ENCODE measurements at places on chromosomes 12 and 14.

GRCh38 chr14:104877066-104877805, 12.2 kb downstream of the CEP170B start:
- DNase-seq, result no peak

DNA sequence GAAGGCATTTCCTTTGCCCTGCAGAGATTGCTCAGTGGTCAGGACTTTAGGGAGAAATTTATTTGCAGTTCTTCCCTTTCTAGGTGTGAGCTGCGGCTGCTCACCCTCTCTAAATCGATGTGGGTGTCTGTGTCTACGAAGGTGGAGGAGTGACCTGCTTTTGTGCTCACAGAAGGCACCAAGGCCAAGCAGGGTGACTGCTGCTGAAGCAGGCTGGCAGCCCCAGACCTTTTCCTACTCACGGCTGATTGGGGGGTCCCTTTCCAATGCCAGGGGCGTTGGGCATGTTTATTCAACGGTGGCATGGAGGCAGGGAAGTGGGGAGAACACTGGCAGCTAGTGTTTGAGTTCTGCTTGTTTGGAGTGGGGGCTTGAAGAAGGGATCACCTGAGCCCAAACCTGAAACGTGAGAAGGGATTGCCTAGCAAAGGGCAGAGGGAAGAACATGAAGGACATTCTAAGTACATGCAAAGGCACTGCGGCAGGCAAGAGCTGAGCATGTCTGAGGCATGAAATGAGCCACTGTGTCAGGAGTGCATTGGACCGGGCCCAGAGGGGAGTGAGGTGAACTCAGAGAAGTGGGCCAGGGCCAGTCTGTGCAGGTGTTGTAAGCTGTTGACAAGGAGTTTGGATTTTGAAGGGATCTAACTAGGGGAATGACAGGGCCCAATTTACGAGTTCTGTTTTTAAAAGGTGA, 56.3 kb downstream of the CACNA1C start:
- DNase-seq, result peak; percentile 12

- DNase-seq, result no peak
Measured at GRCh38 chr12:31346267-31346666, 20.3 kb upstream of the SINHCAF start.

DNA sequence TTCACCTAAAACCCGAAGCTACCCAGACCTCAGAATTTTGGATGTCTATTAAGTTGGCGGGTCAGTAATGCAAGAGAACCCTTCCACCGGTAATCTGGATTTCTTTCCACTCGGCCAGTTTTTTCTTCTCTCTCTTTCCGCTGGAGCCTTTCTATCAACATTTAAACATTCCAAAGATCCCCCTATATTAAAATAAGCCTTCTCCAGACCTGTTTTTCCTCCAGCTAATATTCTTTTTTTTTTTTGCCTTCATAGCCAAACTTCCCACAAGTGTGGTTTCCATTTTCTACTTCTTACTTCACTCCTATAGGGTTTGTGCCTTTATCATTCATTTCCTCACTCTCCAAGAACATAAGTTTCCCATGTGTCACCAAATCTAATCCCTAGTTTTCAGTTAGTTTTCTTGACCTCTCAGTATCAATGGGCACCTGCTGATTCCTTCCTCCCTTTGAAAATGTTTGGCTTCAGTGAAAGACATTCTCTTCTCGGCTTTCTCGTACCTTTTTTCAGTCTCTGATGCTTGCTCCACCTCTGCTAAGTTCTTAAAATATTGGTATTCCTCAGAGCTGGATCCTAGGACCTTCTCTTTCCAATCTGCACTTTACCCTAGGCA, 583 bp upstream of the SDR39U1 start:
- DNase-seq, result no peak

DNA sequence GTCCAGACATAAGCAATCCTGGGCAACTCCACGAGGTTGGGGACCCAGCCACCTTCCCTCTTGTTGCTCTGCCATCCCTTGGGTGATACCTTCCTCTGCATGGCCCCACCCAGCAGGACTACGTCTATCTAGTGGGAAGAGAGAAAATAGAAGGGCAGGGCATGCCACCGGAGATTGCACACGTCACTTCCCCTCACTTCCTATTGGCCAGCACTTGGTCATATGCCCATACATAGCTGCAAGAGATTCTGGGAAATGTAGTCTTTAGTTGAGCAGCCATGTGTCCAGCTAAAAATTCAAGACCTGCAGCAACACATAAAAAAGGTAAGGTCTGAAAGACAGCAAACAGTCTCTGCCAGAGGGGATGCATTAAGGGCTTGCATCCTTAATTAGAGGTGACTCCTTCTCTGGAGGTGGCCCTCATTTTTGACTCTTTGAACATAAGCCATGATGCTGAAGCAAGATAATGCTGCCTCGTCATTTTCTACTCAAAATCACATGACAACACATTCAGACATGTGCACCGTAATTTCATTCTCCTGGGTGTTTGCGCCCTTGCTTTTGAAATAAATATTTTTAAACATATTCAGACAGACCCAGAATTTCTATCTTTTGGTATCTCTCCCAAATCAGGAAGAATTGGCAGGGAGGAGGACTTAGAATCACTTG, 91.8 kb upstream of the PWP1 start:
- DNase-seq, result no peak

GRCh38 chr14:102591372-102591943, 991 bp upstream of the RCOR1 start:
- DNase-seq, result peak; percentile 23

DNA sequence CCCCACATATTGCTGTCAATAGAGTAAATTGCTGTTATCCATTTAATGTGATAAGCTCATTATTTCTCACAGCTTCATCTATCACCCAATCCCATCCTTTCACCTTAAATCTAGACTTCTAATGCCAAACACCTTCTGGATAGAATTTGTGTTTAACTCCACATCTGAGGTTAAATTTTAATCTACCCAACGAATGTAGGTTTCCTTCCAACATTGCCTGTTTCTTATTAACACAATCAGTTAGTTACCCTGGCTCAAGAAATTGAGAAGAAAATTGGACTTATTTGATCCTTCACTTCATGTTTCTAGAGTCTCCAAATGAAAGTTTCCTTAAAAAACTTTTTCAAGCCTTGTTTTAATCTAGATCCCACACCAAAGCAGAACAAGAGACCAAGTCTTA, 67.3 kb downstream of the PTPRO start:
- no peak for DNase-seq

- no peak for DNase-seq
Measured at GRCh38 chr12:49041881-49042484, 18.6 kb downstream of the KMT2D start.

GRCh38 chr14:91466192-91466591, 43.9 kb downstream of the PPP4R3A start:
- no peak for DNase-seq

DNA sequence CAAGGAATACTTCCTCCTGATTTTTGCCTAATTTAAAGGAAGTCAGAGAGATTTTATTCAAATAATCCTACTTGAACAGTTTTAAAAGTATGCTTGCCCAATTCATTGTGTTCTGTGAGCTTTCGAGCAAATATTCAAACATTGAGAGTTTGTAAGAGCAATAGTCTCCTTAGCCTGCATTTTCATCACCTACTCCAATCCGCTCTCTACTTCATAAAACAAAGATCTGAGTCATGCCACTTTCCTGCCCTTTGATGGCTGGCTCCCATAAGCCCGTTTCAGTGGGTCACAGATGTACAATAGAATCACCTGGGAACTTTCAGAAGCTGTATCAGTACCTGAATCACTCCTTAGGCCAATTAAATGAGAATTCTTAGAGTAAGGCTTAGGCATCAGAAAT, 319.2 kb downstream of the PDZRN4 start:
- no peak for DNase-seq

- DNase-seq, result no peak
Measured at GRCh38 chr14:69500096-69500495, 15.6 kb downstream of the PLEKHD1 start.

DNA sequence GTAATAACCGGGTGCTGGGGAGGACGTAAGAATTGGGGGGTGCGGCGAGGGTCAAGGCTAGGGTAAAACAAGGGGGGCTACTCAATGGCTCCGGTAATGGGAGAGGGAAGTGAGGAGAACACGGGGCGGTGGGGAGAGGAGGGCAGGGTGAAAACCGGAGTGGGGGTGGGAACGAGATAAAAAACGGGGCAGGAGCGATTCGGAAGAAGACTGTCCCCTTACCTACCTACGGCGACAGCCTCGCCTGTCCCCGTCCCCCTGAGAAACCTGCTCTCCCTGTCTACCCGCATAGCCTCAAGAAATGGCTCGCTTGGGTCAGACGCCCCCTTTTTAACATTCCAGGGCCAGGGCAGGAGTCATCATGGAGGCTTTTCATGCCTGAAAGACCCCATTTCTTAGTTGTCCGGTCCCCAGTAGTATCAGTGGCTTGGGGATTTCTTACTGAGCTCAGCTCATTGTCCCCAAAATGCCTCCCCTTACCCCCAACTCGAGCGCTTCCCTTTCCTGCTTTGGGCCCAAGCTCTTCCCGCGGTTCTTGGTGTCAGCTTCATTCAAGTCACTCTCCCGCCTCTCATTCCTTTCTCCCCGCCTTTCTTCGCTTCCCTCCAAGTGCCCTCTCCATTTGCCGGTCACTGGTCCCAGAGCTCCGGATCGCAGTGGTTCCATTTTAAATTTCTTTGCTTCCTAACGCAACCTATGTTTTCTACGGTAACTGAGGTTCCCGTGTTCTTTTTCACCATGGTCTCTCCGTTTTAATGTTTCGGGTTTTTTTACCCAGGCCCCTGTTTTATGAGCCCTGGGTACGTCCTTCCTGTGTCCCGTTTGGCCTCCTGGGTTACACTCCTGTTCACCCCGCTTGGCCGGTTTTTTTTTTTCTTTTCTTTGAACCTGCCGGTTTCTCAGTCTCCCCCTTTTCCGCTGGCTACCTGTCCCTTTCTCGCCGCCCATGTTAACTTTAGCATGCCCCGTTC, 1.2 kb upstream of the WSB2 start:
- DNase-seq, result peak; percentile 45

Measured in putamen (tissue), 1 donor.